ENCODE measurements at places on chromosomes 2 and 18. TPM values are rescaled to one million over a fixed set of nuclear protein-coding genes. Genes with fewer than 3 reads are reported as not detected.

TMEM169 gene
- total RNA-seq: 0.51 TPM

KCMF1 gene
- 174 TPM for total RNA-seq

CRYBA2 gene
- total RNA-seq: not detected

DNA sequence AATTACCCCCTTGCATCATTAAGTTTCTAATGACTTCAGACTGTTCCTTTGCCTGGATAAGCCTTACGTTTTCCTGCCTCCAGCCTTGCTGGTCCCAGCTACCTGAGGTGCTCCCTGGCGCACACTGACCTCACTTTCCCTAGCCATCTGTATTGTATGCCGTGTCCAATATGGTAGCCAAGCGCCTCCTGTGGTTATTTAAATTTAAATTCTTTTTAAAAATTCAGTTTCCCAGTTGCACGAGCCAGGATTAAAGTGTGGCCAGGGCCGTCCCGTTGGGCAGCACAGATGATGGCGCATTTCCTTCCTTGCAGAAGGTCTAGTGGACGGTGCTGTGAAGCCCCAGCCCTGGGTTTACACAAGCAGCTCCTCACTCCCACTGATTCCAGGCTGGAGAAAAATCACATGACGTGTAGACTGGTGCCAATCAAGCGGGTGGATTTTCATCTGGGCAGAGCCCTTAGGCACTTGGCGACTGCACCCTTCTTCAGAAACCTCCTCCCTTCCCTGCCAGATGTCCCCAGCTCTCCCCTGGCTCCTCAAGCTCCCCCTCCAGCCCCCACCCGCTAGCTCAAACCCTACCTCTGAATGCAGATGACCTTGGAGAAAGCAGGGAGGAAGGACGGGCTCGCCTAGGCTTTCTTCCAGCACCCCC, 33.9 kb downstream of the ACKR3 start:
- DNase-seq: no peak

GRCh38 chr2:71617266-71617665, 163.9 kb downstream of the DYSF start:
- no peak for DNase-seq

GRCh38 chr2:214902286-214902685, 92.8 kb upstream of the BARD1 start:
- DNase-seq: no peak

Data from bronchial epithelial cell (primary cell).